ENCODE measurements at places on chromosomes 5 and 9.

- DNase-seq = no peak
These were observed 674.6 kb upstream of the ZNF608 start for GRCh38 chr5:125421006-125421405.

- no peak for DNase-seq
These were observed 1.7 kb upstream of the CMYA5 start for GRCh38 chr5:79687889-79688288.

GRCh38 chr5:150485693-150486401 lies 22.1 kb upstream of the NDST1 start:
- DNase-seq = no peak

- DNase-seq = no peak
These were observed 72.5 kb downstream of the AP3B1 start for GRCh38 chr5:78221964-78222451.

- DNase-seq = no peak
These were observed 21.4 kb downstream of the ZNF608 start for GRCh38 chr5:124725040-124725434.

DNA sequence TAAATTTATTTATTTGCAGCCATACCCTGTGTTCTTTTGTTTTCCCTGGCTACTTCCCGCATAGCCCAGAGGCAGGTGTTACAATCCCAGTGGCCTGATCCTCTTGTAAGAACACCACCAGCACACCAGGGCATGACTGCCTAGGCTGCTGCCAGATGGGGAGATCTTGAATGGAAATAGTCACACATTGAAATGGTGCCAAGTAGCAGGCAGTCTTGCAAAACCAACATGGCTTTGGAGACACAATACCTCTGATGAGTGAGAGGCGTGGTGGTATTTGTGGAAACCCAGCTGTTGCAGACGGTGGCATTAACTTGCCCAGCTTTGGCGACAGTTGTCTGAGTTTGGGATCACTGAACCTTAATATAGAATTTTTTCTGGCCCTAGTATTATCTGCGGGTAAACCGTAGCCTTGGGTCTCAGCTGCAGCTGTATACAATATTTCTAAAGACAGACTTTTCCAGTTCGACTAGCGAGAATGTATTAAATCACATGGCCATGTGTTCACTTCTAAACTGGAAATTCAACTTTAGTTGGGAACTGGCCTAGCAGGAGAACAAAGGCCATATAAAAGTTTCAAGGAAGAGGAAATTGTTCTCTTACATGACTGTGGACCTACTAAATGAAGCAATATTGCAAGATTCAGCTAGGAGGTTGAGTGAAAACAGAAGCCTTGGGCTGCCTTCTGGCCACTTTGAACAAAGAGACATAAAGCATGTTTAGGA lies 277.0 kb downstream of the SMARCA2 start:
- DNase-seq = no peak

DNA sequence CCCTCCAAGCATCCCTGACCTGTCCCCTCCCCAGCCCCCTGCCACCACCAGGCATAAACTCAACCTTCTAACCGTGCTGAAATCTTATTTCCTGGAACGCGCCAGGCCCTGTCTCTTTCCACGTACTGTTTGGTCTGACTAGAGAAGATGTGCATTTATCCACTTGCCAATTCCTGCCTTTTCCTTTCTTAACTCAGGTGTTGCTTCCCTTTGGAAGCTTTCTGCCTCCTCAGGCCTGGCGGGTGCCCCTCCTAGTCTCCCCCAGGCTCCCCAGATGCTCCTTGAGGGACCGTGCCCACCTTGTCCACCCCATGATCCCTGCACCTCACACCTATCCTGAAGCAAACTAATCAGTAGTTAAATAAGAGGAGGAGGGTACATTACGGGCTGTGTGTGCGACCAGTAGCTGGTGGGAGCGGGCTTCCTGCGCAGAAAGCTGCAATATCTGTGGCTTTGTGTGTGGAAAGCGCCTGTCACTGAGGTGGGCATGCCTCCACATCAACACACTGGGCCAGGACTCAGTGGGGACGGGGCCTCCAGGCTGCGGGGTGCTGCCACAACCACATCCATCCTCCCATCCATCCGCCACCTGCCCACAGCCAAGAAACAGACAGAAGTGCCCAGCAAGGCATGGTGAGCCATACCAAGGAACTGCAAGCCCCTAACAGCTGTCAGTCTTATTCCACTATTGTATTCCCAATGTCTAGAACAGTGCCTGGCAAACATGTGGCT lies 73.5 kb downstream of the COL23A1 start:
- DNase-seq = no peak

DNA sequence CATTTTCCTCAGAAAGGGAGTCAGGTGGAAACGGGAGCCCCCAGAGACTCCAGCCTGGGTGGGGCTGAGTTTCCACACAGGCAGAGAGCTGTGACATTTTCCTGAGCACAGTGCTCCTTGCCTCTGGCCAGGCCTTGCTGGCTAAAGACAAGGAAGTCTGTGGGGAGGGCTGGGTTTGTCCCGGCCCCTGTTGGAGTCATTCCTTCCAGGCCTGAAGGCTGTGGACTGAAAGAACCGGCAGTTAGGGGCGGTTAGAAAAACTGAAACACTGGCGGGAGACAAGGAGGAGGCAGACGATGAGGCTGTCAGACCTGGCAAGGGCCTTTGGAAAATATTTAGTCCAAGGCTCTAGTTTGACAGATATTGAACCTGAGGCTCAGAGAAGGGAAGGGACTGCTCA lies 29.9 kb downstream of the COL15A1 start:
- DNase-seq = no peak

DNA sequence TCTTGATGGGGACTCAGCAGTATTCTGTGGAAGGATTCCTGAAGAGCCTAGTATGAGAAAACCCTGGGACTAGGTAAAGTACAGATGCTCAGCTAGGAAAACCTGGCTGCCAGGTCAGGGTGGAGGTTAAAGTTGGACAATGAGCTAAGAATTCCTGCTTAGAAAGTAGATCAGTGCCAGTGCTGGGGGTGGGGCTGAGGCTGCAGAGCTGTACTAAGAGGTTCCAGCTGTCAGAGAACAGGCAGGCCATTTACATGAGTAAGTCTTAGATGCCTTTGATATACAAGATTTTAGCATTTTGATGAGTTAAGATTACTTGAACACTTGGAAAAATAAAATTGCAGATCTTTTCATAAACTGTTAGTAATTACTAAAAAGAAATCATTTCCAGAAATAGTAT lies 332.3 kb upstream of the NUDT12 start:
- DNase-seq = no peak

DNA sequence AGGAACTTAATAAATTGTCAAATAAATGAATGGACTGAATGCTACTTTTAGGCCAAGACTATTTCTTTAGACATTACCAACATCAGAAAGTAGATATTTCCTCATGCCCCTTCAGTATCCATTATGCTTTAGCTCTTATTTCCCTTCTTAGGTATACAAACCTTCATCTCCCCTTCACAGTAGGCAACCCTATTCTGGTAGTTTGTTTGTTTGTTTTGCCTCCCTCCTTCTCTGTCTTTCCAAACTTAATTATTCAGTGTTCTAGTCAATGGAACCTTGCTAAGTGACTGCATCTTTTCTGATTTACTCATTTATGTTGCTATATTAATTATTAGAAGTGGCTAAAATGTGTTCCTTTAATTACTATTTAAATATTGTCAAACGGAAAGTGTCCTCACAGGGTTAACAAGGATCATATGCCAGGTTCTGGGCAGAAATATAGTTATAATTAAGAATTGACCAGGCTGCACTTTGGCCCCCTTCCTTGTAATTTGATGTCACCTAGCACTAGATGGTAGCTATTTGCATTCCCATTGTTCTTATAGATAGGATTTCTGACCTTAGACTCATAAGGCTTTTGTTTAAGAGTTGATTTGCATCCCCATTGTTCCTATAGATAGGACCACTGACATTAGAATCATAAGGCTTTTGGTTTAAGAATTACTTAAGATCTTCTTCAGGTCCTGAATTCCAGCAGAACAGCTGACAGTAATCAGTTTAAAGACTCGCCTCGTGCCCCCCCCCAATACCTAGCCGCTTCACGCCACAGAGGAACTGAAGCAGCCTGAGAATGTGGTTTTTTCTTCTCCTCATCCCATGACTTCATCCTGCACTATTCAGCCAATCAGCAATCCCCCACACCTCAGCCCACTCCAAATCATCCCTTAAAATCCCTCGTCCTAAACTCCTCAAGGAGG lies 84.4 kb upstream of the NUDT12 start:
- no peak for DNase-seq

- DNase-seq = no peak
These were observed 64.5 kb downstream of the MTREX start for GRCh38 chr5:55372130-55372925.

DNA sequence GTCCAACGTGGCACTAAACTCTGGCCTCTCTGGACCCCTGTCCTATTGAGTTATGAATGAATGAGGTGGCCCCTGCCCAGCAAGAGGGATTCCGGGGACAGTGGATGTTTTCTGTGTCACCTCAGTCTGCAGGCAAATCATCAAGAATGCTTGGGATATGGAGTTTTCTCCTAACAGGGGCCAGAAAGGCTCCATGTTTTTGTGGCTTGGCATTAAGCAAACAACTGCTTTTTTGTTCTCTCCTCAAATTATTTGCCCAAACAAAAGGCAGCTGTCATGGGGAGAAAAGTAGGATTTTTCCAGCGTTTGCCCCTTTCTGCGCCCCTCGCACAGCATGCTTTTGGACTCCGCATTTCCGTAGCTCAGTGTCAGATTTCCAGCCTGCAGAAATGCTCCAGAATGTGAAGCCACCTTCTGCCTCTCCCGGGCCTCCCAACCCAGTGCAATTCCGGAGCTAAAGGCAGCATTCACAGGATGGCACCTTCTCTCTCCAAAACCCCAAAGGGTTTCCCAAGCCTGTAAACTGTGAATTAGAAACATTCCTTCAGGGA lies 553.3 kb downstream of the CCDC171 start:
- no peak for DNase-seq

DNA sequence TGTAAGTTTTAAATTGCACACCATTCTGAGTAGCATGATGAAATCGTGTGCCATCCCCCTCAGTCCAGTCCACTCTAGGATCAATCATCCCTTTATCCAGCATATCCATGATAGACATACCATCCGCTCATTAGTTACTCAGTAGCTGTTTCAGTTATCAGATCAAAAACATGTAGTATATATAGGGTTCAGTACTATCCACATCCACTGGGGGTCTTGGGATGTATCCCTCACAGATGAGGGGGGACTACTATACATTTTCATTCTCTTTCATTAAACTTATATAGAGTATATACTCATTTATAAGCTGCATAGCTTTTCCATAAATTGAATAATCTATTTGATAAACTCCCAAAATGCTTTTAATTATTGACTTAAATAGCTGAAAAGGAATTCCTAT lies 67.6 kb downstream of the MEIKIN start:
- no peak for DNase-seq

GRCh38 chr9:5626727-5627634 lies 1.9 kb upstream of the RIC1 start:
- no peak for DNase-seq

DNA sequence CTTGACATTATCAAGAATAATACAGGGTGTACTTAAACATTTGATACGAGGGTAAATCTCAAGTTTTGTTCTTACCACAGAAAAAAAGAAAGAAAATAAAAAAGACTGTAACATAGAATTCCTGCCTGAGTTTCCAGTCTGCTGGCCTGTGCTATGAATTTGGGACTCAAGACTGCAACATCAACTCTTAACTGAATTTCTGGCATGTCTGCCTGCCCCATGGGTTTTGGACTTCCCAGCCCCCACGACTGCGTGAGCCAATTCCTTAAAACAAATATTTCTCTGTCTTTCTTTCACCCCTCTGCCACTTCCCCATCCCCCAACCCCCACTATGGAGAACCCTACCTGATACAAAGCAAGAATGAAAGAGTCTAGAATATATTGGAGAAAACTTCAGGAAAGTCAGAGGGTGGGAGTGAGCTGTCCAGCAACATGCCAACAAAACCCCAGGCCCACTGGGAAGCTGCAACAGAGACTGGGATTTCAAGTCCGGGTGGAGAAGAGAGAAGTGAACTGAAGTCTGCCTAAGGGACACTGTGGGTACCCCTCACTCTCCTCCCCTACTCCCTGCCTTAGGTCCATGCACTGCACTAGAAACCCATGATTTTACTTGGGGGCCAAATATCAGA lies 43.0 kb downstream of the MARCHF3 start:
- DNase-seq = no peak

GRCh38 chr5:18811661-18812060 lies 1176.3 kb downstream of the CDH18 start:
- no peak for DNase-seq

- no peak for DNase-seq
These were observed 40.2 kb downstream of the RGS3 start for GRCh38 chr9:113503613-113504211.

DNA sequence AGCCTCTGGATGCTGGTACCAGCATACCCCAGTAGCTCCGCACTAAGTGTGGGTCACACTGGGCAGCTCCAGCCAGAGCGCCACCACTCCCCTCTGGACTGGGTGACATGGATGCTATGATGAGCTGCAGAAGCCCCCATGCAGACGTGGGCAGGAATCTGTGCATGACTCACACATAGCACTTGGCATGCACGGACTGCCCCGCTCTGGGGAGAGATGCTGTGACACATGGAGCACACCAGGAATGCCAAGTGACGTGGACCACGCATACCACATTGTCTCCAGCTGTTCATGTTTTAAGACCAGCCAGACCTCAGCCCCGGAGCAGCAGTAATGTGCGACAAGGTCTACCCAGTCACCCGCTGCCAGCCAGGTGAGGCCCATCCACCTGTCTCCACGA lies 64.1 kb downstream of the SEMA4D start:
- no peak for DNase-seq

GRCh38 chr9:126758916-126759585 lies 45.8 kb upstream of the ZBTB43 start:
- no peak for DNase-seq

GRCh38 chr9:6471231-6471850 lies 58.3 kb downstream of the UHRF2 start:
- DNase-seq = no peak

- DNase-seq = no peak
These were observed 259.8 kb downstream of the NDUFS4 start for GRCh38 chr5:53820119-53820801.

DNA sequence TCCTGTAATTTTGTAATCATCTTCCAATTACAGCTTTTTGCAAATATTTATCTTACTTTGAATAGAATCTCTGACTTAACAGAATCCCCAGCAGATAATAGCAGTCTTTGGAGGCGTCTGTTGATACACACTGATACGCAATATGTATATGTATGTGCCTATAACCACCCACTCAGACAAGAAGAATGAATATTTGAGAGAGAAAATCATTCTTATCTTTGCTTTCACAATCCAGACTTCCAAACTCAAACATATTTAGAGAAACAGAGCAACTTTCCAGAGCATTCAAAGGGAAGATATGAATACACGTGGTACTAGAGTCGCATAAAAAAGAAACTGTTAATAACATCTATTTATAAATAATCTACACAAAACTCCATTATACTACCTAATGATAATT lies 6.1 kb downstream of the RORB start:
- no peak for DNase-seq

GRCh38 chr5:37121465-37121864 lies 127.7 kb downstream of the CPLANE1 start:
- no peak for DNase-seq

- no peak for DNase-seq
These were observed 98.1 kb upstream of the IFNK start for GRCh38 chr9:27425827-27426510.
